Naive thymus-derived CD4-positive, alpha-beta T cell (primary cell): ENCODE measurements at places on chromosomes 7 and 10.

DNA sequence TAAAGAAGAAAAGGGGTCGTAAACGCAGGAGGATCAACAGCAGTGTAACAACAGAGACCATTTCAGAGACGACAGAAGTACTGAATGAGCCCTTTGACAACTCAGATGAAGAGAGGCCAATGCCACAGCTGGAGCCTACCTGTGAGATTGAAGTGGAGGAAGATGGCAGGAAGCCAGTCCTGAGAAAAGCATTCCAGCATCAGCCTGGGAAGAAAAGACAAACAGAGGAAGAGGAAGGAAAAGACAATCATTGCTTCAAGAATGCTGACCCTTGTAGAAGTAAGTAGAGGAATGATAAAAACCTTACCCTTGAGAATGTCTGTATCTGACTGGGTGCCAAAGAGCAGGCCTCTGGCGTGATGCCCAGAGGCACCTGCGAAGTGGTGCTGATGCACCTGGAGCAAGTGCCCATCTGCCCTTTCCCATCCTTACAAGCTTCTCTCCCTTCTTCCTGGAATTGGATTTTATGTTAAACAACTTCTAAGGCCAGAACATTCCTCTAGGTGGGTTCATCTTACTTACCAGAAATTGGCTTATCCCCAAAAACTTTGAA lies 86.4 kb upstream of the SAMD8 start:
- no peaks in the 10 kb centered on the region for H3K4me1 ChIP-seq
- H3K27me3 ChIP-seq = no peaks in the 10 kb centered on the region
- H3K27ac ChIP-seq = no peak overlapping the region
- H3K36me3 ChIP-seq = peaks cover 77% of the 10 kb centered on the region
- no peak overlapping the region for H3K4me3 ChIP-seq

- no peak overlapping the region for H3K27ac ChIP-seq
- H3K36me3 ChIP-seq = no peaks in the 10 kb centered on the region
These were observed 187.8 kb downstream of the PPP1R17 start for GRCh38 chr7:31874631-31875386.

- no peak for DNase-seq
- peak overlapping the region; percentile 59 for H3K27ac ChIP-seq
- H3K4me1 ChIP-seq = peaks cover 89% of the 10 kb centered on the region
- H3K36me3 ChIP-seq = peaks cover 29% of the 10 kb centered on the region
- H3K4me3 ChIP-seq = no peak overlapping the region
These were observed 53.2 kb downstream of the STK17A start for GRCh38 chr7:43636093-43636492.

GRCh38 chr7:106281585-106282318 lies 3.0 kb downstream of the NAMPT start:
- no peaks in the 10 kb centered on the region for H3K27me3 ChIP-seq
- no peak overlapping the region for H3K27ac ChIP-seq
- no peaks in the 10 kb centered on the region for H3K36me3 ChIP-seq
- no peak overlapping the region for H3K4me3 ChIP-seq

DNA sequence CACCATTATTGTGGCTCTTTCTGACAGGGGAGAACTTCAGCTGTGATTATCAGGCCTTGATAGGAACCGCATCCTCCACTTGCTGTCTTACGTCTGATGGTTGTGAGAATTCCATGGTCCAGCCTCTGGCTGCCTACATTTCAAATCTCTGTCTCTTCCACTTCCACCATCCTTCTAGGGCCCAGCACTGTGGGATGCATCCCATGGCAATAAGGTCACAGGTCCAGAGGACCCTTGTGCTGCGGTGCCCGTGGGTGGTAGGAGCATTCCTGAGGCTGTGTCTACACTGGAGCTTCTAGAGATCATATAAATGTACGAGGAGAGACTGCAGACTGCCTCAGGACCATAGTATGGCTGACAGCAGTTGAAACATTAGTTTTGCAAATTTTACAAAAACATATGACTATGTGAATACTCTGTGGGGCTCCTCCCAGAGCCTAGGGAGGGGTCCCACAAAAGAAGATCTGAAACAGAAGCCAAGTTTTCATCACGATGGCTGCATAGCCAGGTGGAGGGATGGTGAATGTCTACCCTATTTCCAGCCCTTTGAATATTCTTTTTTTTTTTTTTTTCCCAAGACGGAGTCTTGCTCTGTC lies 11.8 kb downstream of the CALML3 start:
- no peak for DNase-seq
- no peak overlapping the region for H3K27ac ChIP-seq
- no peaks in the 10 kb centered on the region for H3K27me3 ChIP-seq
- H3K4me3 ChIP-seq = no peak overlapping the region

DNA sequence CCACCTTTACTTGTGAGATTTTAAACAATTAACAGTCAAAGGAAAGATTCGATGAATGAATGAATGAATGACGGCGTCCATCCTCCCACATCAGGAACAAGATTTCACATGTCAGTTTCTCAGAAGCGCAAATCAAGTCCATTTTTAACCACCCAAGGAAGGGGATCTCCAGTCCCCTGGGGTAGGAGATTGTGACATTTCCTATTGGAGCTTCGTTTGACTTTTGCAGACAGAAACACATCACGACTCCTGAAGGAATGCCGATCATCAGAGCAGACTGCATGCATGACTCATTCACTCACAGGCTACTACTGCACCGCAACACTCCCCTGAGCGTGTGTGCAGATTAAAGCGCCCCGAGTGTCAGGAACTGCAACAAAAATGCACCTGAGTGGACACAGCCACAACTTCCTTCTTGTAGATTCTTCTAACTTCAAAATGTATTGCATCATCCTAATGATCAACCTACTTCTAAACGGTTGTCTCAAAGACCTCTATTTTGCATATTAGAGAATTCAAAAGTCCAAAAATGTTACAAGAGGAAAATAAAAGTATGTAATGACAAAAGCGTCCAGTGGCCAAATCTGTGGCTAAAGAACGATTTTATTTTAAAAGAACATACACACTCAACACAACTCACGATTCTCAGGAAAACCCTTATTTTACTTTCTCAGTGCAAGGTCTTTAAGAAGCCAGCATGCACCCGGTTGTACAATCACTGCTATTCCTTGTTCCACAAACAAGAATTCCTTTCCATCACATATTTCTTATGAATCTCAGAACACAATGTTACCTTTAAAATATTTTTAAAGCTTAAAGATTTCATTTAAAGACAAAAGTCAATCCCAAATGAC lies 172.6 kb downstream of the FAM107B start:
- no peak for DNase-seq
- peak overlapping the region; percentile 72 for H3K27ac ChIP-seq
- H3K27me3 ChIP-seq = no peaks in the 10 kb centered on the region
- peak overlapping the region; percentile 31 for H3K4me3 ChIP-seq
- H3K4me1 ChIP-seq = peaks cover 42% of the 10 kb centered on the region

- DNase-seq = no peak
- no peak overlapping the region for H3K4me3 ChIP-seq
- no peaks in the 10 kb centered on the region for H3K4me1 ChIP-seq
- H3K36me3 ChIP-seq = no peaks in the 10 kb centered on the region
- H3K27me3 ChIP-seq = no peaks in the 10 kb centered on the region
- no peak overlapping the region for H3K27ac ChIP-seq
These were observed 166.8 kb upstream of the MAGI2 start for GRCh38 chr7:79620291-79620690.

DNA sequence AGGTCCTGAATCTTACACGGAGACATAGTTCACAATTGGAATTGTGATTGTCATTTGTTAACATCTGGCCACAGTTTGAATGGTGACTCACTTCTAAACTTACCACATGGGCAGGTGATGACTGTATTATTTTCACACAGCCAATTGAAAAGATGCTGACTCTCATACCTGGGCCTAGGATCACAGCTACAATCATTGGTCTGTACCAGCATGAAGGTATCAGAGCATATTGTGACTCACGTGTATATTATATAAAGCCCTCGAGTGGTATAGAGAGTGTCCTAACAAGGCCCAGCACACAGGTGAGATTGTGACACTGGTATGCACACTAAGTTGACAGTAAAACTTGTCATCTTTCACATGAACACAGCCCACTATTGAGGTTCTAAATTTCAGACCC lies 9.4 kb upstream of the ZNF107 start:
- no peak for DNase-seq
- no peak overlapping the region for H3K4me3 ChIP-seq
- no peaks in the 10 kb centered on the region for H3K4me1 ChIP-seq
- H3K27me3 ChIP-seq = no peaks in the 10 kb centered on the region
- no peaks in the 10 kb centered on the region for H3K36me3 ChIP-seq
- H3K27ac ChIP-seq = no peak overlapping the region

DNA sequence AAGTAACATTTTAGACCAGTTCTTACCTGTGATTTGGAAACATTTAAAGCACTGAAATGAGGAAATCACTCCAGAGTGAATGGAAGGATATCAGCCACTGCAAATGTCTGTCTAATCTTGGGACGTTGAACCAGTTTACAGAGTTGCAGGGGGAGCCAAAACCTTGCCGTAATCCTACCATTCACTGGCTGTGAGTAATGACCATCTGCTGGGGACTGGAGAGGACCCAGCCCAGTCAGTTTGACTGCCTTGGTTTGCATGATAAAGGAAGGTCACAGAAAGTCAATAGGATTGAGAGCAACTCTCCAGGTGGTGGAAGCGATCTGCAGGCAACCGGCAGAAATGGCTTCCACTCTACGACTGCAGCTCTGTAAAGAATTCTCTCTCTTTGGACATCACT lies 167.2 kb downstream of the AKR1D1 start:
- H3K27me3 ChIP-seq = no peaks in the 10 kb centered on the region
- no peak for DNase-seq

- DNase-seq = no peak
- no peak overlapping the region for H3K4me3 ChIP-seq
- no peak overlapping the region for H3K27ac ChIP-seq
- H3K36me3 ChIP-seq = no peaks in the 10 kb centered on the region
- no peaks in the 10 kb centered on the region for H3K27me3 ChIP-seq
- H3K4me1 ChIP-seq = no peaks in the 10 kb centered on the region
These were observed 332.7 kb upstream of the LRGUK start for GRCh38 chr7:133794479-133794878.

DNA sequence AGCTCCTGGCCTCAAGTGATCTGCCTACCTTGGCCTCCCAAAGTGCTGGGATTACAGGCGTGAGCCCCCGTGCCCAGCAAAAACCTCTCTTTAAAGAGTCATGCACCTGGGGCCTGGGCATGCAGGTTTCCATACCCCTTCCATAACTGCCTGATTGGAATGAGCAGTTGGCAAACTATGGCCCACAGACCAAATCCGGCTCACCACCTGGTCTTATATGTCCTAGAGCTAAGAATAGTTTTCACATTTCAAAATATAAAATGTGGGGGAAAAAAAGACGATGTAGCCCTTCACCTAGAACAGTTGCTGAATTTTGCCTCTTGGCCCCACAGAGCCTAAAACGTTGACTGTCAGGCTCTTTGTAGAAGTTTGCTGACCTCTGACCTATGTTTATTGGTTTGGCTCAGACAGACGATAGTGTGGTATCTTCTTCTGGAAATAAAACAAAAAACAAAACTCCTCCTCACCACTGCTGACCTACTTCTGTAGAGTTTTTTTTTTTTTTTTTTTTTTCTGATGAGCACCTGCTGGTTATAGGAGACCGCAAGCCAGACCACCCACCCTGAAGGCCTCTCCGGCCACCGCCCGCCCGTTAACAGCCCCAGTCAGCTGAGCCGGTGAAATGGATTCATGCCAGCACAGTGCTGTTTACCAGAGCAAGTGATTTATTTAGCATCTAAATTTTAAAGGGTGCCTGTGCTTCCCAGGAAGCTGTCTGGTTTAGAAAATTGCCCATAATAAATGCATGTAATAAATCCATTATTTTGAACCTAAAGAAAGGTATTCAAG lies 33.5 kb upstream of the SFRP5 start:
- H3K27ac ChIP-seq = no peak overlapping the region
- H3K4me3 ChIP-seq = no peak overlapping the region
- H3K36me3 ChIP-seq = no peaks in the 10 kb centered on the region
- no peak for DNase-seq

GRCh38 chr7:142746264-142746663 lies 3.0 kb upstream of the PRSS1 start:
- H3K36me3 ChIP-seq = no peaks in the 10 kb centered on the region
- no peak overlapping the region for H3K27ac ChIP-seq
- no peaks in the 10 kb centered on the region for H3K4me1 ChIP-seq
- H3K27me3 ChIP-seq = no peaks in the 10 kb centered on the region

DNA sequence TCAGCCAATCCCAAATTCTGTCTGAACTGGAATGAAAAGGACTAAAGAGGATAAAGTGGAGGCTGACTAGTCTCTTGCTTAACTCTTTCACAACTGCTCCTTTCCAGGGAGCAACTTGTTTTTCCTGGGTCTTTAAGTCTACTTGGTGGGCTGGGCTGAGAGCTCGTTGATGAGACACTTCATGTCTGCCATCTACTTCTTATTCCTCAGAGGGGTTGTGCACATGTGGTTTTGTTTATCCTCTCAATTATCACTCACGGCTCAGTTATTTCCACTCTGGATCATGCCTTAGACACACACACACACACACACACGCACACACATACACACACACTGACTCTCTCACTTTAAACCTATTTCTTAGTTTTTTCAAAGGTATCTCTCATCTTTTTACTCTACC lies 298.6 kb upstream of the MTPN start:
- H3K4me1 ChIP-seq = no peaks in the 10 kb centered on the region
- H3K27me3 ChIP-seq = no peaks in the 10 kb centered on the region
- no peak overlapping the region for H3K4me3 ChIP-seq
- H3K27ac ChIP-seq = no peak overlapping the region
- no peak for DNase-seq

- DNase-seq = no peak
- no peak overlapping the region for H3K4me3 ChIP-seq
- no peaks in the 10 kb centered on the region for H3K27me3 ChIP-seq
- no peaks in the 10 kb centered on the region for H3K4me1 ChIP-seq
These were observed 110.7 kb downstream of the SEMA3A start for GRCh38 chr7:84083846-84084245.

DNA sequence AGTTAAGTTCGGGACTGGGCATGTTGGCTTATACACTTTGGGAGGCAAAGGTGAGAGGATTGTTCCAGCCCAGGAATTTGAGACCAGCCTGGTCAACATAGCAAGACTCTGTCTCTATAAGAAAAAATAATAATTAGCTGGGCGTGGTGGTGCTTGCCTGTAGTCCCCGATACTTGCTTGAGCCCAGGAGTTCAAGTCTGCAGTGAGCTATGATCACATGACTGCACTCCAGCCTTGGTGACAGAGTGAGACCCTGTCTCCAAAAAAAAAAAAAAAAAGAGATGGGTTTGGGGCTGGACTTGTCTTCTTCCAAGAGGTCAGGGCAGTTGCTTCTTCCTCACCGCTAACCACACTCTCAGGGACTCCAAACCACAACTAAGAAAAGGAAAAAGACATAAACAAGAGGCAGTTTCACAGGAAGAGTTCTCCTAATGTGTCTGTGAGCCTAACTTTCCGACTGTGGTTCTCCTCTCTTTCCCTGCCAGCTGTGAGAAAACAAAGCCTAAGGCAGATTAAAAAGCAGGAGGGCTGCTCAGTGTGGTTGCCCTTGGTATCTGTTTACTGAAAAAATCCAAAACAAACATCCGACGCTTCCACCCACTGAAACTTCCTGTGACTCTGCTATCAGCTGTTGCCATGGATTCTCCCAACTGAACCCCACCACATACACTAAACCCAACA lies 2.4 kb upstream of the SERPINE1 start:
- no peak for DNase-seq
- H3K27ac ChIP-seq = no peak overlapping the region
- no peaks in the 10 kb centered on the region for H3K36me3 ChIP-seq
- H3K4me1 ChIP-seq = peaks cover 15% of the 10 kb centered on the region
- H3K27me3 ChIP-seq = no peaks in the 10 kb centered on the region
- H3K4me3 ChIP-seq = no peak overlapping the region

- no peak for DNase-seq
- no peak overlapping the region for H3K4me3 ChIP-seq
- no peaks in the 10 kb centered on the region for H3K27me3 ChIP-seq
These were observed 10.8 kb downstream of the INSIG1 start for GRCh38 chr7:155308330-155309020.
